Dermis microvascular lymphatic vessel endothelial cell (primary cell): ENCODE measurements at places on chromosomes 1 and 21.

DNA sequence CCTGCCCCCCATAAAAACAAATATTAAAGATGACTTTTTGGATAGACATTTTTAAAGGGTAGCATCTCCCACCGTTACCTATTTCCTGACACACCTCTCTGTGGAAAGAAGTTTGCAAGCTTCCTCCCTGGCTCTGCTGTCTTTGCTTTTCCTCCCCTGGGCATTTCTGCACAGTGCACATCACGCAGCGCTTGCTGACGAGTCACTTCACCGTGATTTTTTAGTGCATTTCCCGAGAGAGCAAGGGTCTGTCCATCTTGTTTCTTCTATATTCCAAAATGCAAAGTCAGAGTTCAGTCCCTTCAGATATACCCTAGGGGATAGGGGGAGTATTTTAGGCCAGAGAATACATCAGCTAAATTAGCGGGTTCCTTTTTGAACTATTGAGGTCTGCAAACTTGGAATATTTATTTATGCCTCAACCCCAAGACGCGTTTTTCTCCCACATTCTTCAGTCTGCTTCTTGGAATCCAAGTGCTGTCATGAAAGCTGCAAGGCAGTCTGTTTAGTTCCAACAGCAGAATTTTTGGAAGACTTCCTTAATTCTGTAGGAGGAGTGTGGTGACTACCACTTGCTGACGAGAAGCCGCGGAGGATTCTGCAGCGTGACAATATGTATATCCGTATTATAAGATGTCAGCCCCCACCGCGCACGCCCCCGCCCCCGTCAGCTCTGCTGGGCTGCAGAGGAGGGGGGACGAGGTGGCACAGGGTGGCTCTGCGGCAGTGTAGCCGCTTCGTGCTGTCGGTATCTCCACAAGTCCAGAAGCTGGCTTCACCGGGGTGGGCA, 22.4 kb downstream of the SMYD2 start:
- DNase-seq: no peak

DNA sequence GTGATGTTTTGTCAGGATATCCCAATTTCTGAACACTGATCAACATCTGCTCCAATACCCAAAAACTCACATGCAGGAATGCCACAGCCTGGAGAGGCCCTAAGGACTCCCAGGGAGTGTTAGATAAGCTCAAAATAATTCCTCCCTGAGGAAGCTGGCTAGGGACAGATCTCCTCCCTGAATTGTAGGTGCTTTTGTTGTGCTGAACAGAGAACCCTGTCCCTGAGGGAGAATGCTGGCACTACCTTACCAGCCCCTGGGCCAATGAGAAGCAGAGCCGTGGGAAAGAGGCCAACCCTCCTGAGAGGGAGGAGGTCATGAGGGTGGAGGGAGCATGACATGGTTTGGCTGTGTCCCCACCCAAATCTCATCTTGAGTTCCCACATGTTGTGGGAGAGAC, 73.6 kb upstream of the PTGFRN start:
- DNase-seq: no peak

DNA sequence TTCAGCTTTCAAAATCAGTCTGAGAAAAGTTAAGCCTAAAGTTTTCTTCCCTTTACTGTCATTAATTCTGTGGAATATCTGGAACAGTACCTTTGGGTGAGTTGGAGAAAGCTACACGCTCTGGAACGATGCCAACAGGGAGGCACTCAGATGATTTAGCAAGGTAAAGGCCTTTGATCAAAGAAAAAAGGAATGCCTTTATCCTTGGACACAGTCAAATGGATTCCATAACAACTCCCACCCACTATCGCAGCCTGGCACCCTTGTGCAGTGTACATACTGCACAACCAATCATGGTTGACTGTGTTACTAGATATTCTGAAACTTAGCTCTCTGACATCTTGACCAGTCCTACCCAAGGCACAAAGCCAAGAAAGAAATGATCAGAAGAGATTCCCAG, 218.7 kb downstream of the PATJ start:
- no peak for DNase-seq

DNA sequence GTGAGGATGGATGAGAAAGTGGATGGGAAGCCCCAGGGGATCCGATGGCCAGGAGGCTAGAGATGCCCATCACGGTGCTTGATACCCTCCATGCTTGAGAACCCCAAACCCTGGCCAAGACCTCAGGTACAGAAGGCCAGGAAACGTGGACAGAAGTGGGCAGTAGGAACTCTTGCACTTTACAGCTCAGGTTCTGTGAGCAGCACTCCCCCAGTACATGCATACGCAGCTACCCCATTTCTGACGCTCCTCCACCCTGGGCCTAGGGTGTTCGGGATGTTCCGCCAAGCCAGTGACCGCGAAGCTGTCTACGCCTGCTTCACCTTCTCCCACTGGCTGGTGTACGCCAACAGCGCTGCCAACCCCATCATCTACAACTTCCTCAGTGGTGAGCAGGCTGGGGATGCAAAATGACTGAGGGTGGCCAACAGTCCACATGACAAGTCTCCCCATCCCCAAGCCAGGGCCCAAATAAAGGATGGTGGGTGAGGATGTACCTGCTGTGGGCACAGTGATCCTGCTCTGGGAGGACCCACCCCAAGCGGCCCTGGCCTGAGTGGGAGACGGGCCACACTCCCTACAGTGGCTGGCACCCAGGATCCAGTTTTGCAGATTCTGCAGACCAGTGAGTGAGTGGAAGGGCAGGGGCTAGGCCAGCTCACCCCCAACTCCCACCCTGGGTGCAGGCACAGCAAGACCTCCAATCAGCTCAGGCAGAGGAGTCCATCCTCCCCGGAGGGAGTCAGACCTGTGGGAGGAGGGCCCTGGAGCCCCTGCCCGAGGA, 7.4 kb downstream of the HCRTR1 start:
- no peak for DNase-seq

- DNase-seq: no peak
These were observed 75.0 kb downstream of the DNM3 start for GRCh38 chr1:171916315-171916771.
